ENCODE measurements at places on chromosomes 5 and 9. TPM values are rescaled to one million over a fixed set of nuclear protein-coding genes. Genes with fewer than 3 reads are reported as not detected.
A peak's percentile ranks its signal among the peaks of the same experiment; 100 is the strongest.

GRCh38 chr5:88713818-88714217, 169.2 kb downstream of the MEF2C start:
- DNase-seq = no peak
- no peak overlapping the region for H3K27ac ChIP-seq
- H3K36me3 ChIP-seq = peaks cover 7% of the 10 kb centered on the region
- H3K4me1 ChIP-seq = no peaks in the 10 kb centered on the region

- no peaks in the 10 kb centered on the region for H3K27me3 ChIP-seq
- no peak overlapping the region for H3K27ac ChIP-seq
- H3K36me3 ChIP-seq = no peaks in the 10 kb centered on the region
- no peak overlapping the region for H3K4me3 ChIP-seq
Observed at GRCh38 chr9:81382281-81382680, 307.1 kb downstream of the TLE1 start.

Gene PHF24
- total RNA-seq = 0.67 TPM

GRCh38 chr9:33110686-33111085, 34.2 kb upstream of the SMU1 start:
- H3K27ac ChIP-seq = no peak overlapping the region
- peaks cover 44% of the 10 kb centered on the region for H3K36me3 ChIP-seq
- DNase-seq = no peak
- H3K4me1 ChIP-seq = peaks cover 36% of the 10 kb centered on the region
- no peaks in the 10 kb centered on the region for H3K27me3 ChIP-seq

DNA sequence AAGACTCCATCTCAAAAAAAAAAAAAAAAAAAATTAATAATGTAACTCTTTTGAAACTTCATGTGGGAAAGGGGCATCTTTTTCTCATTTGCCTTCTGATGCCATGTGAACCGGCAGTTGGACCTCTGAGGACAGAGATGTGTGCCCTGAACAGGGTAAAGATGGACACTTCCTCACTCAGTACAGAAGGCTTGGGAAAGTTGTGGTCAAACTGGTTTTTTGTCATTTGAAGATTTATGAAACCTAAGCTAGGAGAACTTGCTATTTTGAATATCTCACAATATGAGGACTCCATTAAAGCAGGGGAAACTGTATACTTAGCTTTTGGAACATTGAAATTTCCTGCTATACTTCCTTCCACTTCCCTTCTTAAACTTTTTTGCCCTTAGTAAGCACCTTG, 147.5 kb upstream of the ALDH1B1 start:
- DNase-seq = no peak
- no peaks in the 10 kb centered on the region for H3K4me1 ChIP-seq
- H3K36me3 ChIP-seq = no peaks in the 10 kb centered on the region

- H3K36me3 ChIP-seq = no peaks in the 10 kb centered on the region
- no peaks in the 10 kb centered on the region for H3K27me3 ChIP-seq
- H3K4me1 ChIP-seq = no peaks in the 10 kb centered on the region
- no peak for DNase-seq
- no peak overlapping the region for H3K4me3 ChIP-seq
Observed at GRCh38 chr5:176879663-176880361, 19.3 kb downstream of the HK3 start.

DNA sequence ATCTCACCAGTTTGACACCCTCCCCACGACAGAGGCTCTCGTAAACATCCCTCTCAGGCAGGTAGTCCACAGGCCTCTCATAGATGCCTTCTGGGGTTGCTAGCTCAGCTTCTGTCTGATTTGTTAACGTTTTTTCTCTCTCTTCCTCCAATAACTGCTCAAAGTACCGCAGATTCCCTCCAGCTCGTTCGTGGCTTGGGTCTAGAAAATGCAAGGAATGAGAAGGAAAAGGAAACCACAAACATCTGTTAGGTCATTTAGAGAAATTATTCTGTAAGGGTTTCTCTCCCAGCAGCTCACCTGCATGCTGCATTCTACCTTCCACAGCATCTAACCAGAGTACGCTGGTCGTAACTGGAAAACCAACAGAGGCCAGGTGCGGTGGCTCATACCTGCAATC, 18.5 kb downstream of the P4HA2 start:
- no peak overlapping the region for H3K4me3 ChIP-seq
- H3K36me3 ChIP-seq = peaks cover 59% of the 10 kb centered on the region
- DNase-seq = no peak
- H3K27me3 ChIP-seq = no peaks in the 10 kb centered on the region
- no peak overlapping the region for H3K27ac ChIP-seq

DNA sequence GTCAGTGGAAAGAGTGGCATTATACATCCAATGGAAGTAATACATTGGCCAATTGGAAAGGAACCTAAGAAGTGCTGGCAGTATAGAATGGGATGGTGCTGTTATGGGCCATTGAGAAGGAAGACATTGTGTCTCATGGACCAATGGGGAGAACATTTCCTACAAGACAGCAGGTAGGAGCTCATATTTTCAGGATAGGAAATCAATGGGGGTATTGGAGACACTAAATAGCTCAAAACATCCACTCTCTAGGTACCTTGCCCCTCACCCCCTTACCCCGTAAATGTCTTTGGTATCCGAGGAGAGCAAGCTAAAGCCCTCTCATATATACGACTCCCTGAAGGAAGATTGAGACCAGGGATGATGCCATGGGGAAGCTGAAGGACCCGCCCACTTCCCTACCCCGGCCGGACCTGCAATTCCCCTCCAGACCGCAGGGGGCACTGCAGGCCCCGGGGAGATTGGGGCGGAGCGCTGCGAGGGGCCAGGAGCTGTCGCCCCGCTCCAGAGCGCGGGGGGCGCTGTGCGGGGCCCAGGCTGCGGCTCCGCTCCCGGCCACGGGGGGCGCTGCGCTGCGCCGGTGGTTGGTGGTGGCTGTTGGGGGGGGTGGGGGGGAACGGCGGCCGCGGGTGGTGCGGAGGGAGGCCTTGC, at the start of gene KDM3B:
KDM3B (plus strand) TSS at position 615 of the 651 bp plus-strand sequence. CDS start 111 bp downstream, outside the sequence.
- peaks cover 18% of the 10 kb centered on the region for H3K36me3 ChIP-seq
- no peaks in the 10 kb centered on the region for H3K27me3 ChIP-seq
- peak; percentile 74 for DNase-seq
- H3K4me3 ChIP-seq = peak within 1 kb of the TSS; percentile 96

DNA sequence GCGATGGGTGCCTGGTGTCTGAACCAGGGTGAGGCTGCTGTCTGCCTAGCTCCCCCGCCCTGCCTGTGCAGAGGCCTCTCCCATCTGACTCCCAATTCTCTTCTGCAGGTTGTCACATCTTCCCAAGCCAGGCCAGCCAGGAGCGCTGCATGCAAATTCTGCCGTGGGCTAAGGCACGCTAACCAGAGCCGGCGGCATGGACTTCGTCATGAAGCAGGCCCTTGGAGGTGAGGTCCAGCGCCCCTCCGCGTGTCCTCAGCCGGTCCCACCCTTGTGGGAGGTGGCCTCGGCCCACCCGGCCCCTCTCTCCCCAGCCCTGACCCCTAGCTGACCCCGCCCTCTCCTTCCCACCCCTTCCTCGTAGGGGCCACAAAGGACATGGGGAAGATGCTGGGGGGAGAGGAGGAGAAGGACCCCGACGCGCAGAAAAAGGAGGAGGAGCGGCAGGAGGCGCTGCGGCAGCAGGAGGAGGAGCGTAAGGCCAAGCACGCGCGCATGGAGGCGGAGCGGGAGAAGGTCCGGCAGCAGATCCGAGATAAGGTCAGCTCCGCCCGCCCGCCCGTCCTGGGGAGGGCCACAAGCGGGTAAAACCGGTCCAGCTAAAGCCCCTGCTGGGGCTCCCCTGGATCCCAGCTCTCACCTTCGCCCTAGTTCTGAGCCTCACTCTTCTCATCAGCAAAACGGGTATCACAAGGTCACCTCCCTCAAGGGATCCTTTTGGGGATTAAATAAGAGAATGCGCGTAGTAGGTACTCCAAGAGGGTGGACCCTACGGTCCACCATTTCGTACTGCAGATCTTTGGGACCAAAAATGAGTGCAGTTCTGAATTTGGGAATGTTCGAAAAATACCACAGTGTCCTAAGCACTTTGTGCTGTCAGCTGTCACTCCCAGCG, 7.4 kb downstream of the CPLX2 start:
- no peaks in the 10 kb centered on the region for H3K36me3 ChIP-seq
- no peak overlapping the region for H3K27ac ChIP-seq
- no peaks in the 10 kb centered on the region for H3K27me3 ChIP-seq
- no peak for DNase-seq

- peaks cover 35% of the 10 kb centered on the region for H3K4me1 ChIP-seq
- no peaks in the 10 kb centered on the region for H3K27me3 ChIP-seq
- H3K36me3 ChIP-seq = no peaks in the 10 kb centered on the region
- no peak for DNase-seq
- H3K27ac ChIP-seq = peak overlapping the region; percentile 77
Observed at GRCh38 chr5:175663186-175664184, 5.6 kb downstream of the HRH2 start.

- H3K27me3 ChIP-seq = no peaks in the 10 kb centered on the region
- H3K36me3 ChIP-seq = no peaks in the 10 kb centered on the region
- H3K4me1 ChIP-seq = no peaks in the 10 kb centered on the region
- no peak for DNase-seq
- no peak overlapping the region for H3K4me3 ChIP-seq
- no peak overlapping the region for H3K27ac ChIP-seq
Observed at GRCh38 chr9:4416467-4416866, 73.8 kb upstream of the SLC1A1 start.

Gene GABRA1
- total RNA-seq = not detected

Gene IL31RA
- 0.16 TPM for total RNA-seq

DNA sequence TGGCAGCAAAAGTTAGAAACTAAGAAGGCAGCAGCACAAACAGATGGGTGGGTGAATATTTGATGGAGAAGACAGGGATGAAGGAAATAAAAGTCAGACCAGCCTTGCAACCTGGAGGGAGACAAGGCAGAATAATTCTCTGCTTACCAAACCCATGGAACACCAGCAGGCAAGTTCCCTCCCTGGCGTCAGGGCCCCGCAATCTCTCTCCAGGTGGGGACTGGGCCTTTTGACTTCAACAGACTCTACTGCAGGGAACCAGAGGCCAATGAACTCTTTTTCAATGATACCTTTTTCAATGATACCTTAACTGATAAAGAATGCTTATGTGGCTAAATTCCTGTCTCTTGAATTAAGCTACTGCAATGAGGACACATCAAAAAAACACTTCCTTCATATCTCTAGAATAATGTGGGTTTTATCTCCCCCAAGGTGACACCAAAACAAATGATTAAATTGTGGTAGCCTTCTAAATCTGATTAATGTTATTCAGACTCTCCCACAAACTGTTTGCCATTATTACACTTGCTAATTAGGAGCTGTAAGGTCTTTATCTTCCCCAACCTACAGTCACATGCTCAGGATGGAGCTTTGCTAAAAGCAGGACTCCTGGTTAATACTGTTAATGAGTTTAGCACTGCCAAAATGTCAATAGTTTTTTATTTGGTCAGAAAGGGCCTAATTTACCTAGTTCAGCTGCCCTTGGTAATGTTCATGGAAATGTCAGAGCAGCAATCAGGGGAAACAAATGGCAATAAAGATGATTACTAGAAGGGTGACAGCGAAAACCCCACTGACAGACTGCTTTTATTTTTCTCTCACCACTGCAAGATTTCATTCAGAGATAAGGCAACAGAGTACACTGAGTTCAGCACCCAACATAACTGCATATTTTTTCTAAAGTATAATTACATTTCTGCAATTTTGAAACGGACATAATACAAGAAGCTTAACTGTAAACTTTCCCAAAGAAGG, 165.5 kb downstream of the TSSK1B start:
- H3K27me3 ChIP-seq = no peaks in the 10 kb centered on the region
- no peak for DNase-seq
- H3K4me3 ChIP-seq = no peak overlapping the region

DNA sequence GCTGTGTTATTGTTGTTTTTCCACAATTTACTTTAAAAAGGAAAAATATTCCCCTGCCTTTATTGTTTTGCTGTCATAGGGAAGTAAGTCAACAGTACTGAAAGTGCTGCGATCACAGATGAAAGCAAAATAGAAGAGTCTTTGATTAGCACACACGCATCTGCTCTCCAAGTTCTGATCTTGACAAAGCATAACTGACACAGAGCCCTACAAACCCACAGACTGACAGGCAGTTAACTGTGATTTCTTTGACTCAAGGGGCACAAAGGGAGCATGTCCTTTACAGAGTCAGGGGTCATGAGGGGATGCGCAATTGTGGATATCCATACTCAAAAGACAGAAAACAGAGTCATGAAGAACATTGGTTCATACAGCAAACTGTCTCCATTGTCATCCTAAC, 123.7 kb downstream of the SNCAIP start:
- H3K4me3 ChIP-seq = no peak overlapping the region
- DNase-seq = no peak
- H3K27ac ChIP-seq = no peak overlapping the region

Gene PLAC8L1
- total RNA-seq = not detected

Gene STKLD1
- 0.90 TPM for total RNA-seq

DNA sequence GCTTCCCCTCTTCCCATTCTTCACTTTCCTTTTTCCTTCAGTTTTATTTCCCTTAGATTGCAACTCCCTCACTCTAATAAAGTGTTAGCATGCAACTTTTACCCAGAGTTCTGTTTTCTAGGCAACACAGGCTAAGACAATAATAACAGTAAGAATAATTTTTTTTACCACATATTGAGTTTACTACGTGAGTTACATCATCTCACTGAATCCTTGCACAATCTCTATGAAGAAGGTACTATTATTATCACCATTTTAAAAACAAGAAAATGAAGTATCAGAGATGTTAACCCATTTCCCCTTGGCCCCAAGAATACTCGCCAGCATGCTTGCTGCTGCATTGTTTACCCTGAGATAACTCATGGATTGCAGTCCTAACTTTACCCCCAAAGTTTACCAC, 53.7 kb upstream of the SMIM32 start:
- no peak overlapping the region for H3K4me3 ChIP-seq
- no peaks in the 10 kb centered on the region for H3K4me1 ChIP-seq
- DNase-seq = no peak
- H3K27ac ChIP-seq = no peak overlapping the region
- H3K27me3 ChIP-seq = no peaks in the 10 kb centered on the region
- H3K36me3 ChIP-seq = no peaks in the 10 kb centered on the region

- no peak overlapping the region for H3K4me3 ChIP-seq
- H3K27ac ChIP-seq = no peak overlapping the region
- DNase-seq = no peak
- H3K36me3 ChIP-seq = no peaks in the 10 kb centered on the region
- H3K4me1 ChIP-seq = no peaks in the 10 kb centered on the region
Observed at GRCh38 chr5:1409381-1410110, 35.7 kb downstream of the SLC6A3 start.

Gene TMEFF1
- not detected for total RNA-seq

DNA sequence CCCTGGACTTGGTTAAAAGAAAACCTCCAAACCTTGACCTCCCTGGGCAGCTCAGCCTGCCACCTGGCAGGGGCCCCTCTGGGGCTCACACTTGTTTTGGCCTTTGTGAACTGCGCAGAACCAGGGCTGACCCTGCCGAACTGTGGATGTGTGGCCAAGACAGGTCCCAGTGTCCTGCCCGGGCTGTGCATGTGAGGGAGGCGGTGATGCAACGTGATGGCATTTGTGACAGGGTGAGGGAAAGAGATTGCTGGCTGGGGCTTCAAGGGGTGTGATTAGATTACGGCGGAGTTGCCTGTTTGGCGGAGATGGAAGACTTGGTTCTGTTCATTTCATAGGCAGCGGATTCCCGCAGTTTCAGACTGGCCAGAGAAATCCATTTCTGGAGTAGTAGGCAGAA, 30.4 kb upstream of the NKX2-5 start:
- peaks cover 28% of the 10 kb centered on the region for H3K4me1 ChIP-seq
- peak overlapping the region; percentile 86 for H3K27ac ChIP-seq
- no peak overlapping the region for H3K4me3 ChIP-seq
